ENCODE measurements at places on chromosomes 11 and 22. TPM values are rescaled to one million over a fixed set of nuclear protein-coding genes. Genes with fewer than 3 reads are reported as not detected.

ASCL3 gene
- not detected for total RNA-seq

SOX10 gene
- not detected for total RNA-seq

APOA5 gene
- not detected for total RNA-seq

CREBZF gene
- 124 TPM for total RNA-seq

MOV10L1 gene
- not detected for total RNA-seq

CHRM1 gene
- not detected for total RNA-seq

LRRC56 gene
- 10.0 TPM for total RNA-seq

AMPD3 gene
- total RNA-seq: 6.3 TPM

AIFM3 gene
- total RNA-seq: 30.9 TPM

SGSM1 gene
- 0.23 TPM for total RNA-seq

PAX6 gene
- total RNA-seq: not detected

KRTAP5-8 gene
- total RNA-seq: not detected

PDGFD gene
- not detected for total RNA-seq

ATP5MG gene
- 227 TPM for total RNA-seq

OR51I1 gene
- total RNA-seq: not detected

Data from HT-29 (cell line).